ENCODE measurements at places on chromosomes 3 and 15. TPM values are rescaled to one million over a fixed set of nuclear protein-coding genes. Genes with fewer than 3 reads are reported as not detected.
A peak's percentile ranks its signal among the peaks of the same experiment; 100 is the strongest.

Gene CAMKV
- total RNA-seq = 0.45 TPM

DNA sequence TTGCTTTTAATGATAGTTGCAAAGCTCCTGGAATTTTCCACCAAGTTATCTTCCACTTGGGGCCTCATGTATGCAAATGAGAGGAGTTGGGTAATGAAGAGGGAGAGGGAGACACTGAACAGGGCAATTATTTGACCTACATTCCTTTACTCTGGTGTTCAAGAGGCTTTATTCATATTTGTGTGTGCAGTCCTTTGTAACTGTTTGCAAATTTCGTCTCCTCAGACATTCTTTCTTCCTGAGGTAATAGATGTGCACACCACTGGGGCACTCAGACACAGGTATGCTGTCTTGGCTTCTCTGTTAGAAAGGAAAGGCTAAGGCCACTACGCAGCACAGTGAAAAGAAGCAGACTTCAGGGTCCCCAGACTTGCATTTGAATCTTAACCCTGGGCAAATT, 189.7 kb upstream of the IL12A start:
- H3K4me3 ChIP-seq = no peak overlapping the region
- peak overlapping the region; percentile 88 for H3K27ac ChIP-seq
- no peaks in the 10 kb centered on the region for H3K27me3 ChIP-seq
- H3K4me1 ChIP-seq = peaks cover 45% of the 10 kb centered on the region
- no peaks in the 10 kb centered on the region for H3K36me3 ChIP-seq
- peak; percentile 94 for DNase-seq

GRCh38 chr3:76436894-76437293, 603.0 kb upstream of the ROBO2 start:
- peaks cover 2% of the 10 kb centered on the region for H3K4me1 ChIP-seq
- DNase-seq = peak; percentile 8
- no peak overlapping the region for H3K4me3 ChIP-seq
- no peak overlapping the region for H3K27ac ChIP-seq
- no peaks in the 10 kb centered on the region for H3K36me3 ChIP-seq
- H3K27me3 ChIP-seq = no peaks in the 10 kb centered on the region

GRCh38 chr3:72434296-72434695, 413.9 kb downstream of the SHQ1 start:
- no peak for DNase-seq
- no peak overlapping the region for H3K27ac ChIP-seq
- H3K36me3 ChIP-seq = peaks cover 6% of the 10 kb centered on the region
- H3K4me1 ChIP-seq = no peaks in the 10 kb centered on the region

DNA sequence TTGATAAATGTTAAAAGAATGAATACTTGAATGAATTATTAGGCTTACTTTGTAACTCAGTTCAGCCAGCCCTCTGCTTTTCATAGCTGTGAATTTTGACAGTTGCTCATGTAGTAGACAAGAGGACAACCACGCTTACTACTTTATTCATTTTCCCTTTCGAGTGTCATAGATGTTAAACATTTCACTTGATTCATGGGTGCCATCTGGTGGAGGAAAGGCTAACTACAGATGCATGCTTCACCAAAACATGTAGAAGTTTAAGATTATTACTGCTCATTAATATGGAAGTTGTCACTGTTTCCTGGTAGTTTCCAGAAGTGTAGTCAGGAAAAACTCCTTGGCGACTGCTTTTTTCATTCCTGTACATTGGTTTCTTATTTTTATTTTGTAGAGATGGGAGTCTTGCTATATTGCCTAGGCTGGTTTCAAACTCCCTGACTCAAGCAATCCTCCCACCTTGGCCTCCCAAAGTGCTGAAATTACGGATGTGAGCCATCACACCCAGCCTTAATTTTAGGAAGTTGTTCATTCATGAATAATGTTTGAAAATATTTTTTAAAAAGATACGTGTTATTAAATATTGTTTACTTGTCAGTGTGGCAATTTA, 163.2 kb downstream of the B3GALNT1 start:
- H3K27me3 ChIP-seq = no peaks in the 10 kb centered on the region
- H3K27ac ChIP-seq = no peak overlapping the region
- DNase-seq = peak; percentile 39
